Cortex of kidney (tissue), 1 donor: ENCODE measurements at places on chromosomes 13 and 19.

DNA sequence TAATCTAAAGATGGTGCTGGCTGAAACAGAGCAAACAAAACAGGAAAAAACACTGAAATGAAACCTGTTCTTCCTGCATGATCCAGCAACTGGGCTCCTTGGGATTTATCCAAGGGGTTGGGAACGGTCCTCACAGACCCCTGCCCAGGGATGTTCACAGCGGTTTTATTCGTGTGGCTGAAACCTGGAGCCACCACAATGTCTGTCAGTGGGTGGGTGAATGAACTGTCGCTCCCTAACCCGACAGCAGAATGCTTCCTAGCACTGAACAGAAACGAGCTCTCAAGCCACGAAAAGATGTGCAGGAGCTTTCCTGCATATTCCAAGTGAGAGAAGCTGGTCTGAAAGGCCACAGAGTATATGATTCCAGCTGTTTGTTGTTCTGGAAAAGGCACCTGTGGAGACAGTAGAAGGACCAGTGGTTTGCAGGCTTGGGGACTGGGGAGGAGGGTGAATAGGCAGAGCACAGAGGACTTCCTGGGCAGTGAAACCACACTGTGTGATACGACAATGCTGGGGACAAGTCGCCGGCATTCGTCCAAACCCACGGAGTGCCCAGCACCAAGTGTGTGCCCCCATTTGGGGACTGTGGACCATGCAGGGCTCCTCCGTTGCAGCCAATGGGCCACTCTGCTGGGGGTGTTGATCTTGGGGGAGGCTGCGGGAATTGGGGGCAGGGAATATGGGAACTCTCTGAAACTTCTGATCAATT is 73.9 kb downstream of the TEX29 start:
- DNase-seq, result no peak

DNA sequence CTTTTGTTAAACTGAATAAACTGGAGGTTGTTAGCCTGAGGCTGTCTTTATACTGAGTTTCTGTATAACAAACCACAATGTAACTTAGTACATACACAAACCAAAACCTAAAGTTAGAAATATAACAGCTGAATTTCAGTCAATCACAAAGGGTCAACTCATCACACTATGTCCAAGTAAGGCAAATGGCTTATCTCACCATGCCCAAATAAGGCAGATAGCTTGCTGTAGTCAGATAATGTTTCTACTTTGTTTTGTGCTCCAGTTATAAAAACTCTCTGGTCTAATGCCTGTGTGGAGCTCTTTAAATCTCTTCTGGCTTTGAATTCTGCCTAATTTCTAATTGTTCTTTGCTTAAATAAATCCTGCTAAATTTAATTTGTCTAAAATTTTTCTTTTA is 1323.4 kb upstream of the ATXN8OS start:
- no peak for DNase-seq

- DNase-seq, result no peak
These were observed 10.2 kb upstream of the ANKRD10 start for GRCh38 chr13:110925023-110925612.

DNA sequence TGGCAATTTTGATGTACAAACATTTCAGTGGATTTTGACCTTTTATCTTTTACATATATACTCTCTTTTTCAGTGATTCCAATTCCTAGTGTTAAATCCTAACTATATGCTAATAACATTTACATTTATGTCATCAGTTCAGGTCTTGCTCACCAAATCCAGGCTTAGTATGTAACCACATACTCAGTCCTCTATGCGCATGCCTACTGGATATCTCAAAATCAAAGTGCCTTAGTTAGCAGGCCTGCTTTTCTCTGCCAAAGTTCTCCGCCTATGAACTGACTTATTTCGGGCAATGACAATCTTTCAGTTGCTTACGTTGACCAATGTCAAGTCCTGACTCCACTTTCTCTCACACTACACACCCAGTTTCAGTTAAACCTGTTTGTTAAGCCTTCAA is 478.5 kb upstream of the SLITRK1 start:
- DNase-seq, result no peak

- DNase-seq, result no peak
These were observed 154.3 kb downstream of the FGF9 start for GRCh38 chr13:21825186-21825585.

DNA sequence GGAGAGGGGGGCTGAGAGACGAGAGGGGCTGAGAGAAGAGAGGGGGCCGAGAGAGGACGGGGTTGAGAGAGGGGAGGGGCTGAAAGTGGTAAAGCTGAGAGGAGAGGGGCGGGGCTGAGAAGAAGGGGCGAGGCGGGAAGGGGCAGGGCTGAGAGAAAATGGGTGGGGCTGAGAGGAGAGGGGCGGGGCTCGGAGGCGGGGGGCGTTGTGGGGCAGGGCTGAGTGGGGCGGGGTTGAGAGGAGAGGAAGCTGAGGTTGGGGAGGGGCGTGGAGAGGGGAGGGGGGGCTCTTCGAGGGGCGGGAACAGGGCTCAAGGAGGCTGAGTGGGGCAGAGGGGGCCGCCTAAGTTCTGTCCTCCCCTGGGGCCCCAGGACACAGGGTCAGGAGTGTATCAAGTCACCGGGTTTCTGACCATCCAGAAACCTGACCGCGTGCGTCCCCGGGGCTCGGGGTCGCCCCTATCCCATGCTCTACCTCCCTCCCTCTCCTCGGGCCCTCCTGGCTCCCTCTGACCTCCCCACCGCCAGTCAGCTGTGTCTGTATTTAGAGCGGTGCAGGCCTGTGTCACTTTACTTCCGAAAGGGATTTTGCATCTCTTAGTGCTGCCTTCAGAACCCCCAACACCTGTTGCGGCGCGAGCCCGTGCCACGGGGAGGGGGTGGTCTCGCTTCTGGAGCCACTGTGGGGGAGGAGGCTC is 38.6 kb upstream of the SEMA6B start:
- DNase-seq, result no peak

DNA sequence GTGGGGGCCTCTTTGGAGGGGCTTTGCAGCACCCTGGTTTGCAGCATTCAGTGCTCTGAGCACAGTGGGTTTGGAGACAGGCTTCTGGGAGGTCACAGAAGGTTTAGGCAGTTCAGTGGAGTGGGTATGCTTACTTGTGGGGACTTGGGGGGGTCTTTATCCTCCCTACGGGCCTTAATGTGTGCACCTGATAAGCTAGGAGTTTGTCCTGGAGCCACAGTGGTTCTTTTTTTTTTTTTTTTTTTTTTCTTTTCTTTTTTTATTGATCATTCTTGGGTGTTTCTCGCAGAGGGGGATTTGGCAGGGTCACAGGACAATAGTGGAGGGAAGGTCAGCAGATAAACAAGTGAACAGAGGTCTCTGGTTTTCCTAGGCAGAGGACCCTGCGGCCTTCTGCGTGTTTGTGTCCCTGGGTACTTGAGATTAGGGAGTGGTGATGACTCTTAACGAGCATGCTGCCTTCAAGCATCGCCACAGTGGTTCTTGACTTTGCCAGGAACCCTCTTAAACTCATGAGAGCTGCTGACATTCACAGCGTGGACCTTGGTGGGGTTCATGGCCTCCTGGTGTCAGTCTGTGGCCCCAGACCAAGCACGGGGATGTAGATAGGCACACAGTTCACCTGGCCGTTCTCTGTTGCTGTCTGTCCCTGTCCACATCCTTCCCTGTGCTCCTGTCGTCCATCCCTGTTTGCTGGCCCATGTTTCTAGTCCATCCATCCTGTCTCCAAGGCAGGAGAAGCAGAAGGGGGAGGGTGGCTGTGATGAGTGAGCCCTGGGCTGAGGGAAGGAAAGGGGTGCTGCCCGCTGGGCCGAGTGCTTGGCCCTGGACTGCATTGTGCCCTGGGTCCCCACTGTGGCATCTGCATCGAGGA is 2.7 kb downstream of the EGLN2 start:
- no peak for DNase-seq

- no peak for DNase-seq
These were observed 5.3 kb downstream of the DYRK1B start for GRCh38 chr19:39828654-39829032.

DNA sequence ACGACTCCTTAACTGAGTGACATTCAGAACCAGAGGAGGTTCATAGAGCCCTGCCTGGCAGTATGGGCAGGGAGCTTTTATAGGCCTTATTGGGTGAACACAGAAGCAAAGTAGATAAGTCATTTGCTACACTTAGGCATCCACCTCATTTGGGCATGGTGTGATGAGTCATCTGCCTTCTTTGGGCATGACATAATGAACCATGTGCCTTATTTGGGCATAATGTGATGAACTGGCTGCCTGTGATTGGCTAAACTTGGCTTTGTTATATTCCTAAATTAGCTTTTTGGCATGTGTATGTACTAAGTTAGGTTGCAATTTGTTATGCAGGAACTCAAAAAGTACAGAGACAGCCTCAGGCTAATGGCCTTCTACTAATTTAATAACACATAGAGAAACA is 2210.2 kb upstream of the PCDH20 start:
- DNase-seq, result no peak

DNA sequence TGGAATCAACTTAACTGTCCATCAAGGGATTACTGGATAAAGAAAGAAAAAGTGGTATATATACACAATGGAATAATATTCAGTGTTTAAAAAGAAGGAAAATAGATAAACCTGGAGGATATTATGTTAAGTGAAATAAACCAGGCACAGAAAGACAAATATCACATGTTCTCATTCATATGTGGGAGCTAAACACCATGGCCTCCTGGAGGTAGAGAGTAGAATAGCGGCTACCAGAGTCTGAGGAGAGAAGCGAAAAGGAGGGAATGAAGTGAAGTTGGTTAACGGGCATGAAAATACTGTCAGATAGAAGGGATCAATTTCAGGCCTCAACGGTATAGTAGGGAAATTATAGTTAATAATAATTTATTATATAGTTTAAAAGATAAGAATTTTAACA is 147.5 kb upstream of the OBI1 start:
- no peak for DNase-seq

GRCh38 chr19:47848823-47849473 is 10.1 kb upstream of the TPRX2 start:
- no peak for DNase-seq

DNA sequence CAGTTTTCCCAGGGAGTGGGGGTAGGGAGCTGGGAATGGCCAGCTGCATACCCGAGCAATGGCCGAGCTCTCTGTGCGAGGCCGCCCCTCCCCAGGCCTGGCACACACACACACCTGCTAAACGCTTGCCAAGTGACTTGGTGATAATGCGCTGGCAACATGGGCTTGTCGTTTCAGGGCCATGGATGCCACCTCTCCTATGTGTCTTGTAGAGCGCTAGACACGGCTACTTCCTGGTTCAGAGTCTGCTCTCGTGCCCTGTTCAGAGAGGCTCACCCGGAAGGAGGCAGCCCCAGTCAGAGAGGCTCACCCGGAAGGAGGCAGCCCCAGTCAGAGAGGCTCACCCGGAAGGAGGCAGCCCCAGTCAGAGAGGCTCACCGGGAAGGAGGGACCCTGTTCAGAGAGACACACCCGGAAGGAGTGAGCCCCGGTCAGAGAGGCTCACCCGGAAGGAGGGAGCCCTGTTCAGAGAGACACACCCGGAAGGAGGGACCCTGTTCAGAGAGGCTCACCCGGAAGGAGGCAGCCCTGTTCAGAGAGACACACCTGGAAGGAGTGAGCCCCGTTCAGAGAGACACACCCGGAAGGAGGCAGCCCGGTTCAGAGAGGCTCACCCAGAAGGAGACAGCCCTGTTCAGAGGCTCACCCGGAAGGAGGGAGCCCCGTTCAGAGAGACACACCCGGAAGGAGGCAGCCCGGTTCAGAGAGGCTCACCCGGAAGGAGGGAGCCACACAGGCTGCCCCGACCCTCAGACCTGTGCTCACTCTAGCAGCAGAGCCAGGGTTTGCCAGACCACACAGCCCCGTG is 4.2 kb downstream of the ADPRHL1 start:
- DNase-seq, result no peak

- DNase-seq, result no peak
These were observed 1297.0 kb upstream of the ATXN8OS start for GRCh38 chr13:68810660-68811059.

DNA sequence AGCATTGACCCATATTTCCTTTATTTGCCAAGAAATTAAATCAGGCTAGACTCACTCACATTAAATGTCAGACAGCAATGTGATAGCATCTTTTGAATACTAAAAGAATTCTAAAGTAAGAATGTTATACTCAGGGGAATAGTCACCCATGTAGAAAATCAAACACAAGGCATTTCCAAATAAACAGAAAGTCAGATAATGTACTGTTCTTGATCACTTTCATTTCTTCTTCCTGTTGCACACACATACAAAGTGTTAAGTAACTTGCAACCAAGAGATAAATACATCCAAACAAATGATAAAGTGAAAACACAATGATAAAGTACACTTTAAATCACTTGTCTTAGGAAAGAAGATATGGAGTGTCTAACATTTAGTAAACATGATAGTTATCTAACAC is 1366.6 kb upstream of the MIR17HG start:
- no peak for DNase-seq

DNA sequence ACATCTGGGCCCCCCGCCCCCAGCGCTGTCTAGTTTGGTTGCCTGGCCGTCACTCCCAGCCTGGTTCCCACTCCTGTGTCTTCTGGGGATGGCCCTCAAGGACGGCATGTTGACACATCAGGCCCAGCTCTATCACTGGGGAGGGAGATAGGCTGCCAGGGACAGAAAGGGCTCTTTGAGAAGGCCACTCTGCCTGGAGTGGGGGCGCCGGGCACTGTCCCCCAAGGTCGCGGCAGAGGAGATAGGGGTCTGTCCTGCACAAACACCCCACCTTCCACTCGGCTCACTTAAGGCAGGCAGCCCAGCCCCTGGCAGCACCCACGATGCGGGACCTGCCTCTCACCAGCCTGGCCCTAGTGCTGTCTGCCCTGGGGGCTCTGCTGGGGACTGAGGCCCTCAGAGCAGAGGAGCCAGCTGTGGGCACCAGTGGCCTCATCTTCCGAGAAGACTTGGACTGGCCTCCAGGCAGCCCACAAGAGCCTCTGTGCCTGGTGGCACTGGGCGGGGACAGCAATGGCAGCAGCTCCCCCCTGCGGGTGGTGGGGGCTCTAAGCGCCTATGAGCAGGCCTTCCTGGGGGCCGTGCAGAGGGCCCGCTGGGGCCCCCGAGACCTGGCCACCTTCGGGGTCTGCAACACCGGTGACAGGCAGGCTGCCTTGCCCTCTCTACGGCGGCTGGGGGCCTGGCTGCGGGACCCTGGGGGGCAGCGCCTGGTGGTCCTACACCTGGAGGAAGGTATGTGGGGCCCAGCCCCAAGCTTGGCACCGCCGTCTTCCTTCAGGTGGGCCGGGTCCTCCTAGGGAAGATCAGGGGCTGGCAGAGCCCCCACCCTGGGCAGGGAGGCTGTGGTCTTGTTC is at the start of gene AMH:
AMH (plus strand) TSS at position 314 of the 857 bp plus-strand sequence; CDS start at position 324, 10 bp downstream.
- DNase-seq, result no peak

GRCh38 chr13:93283255-93283654 is 56.6 kb downstream of the GPC6 start:
- DNase-seq, result no peak

- DNase-seq, result no peak
These were observed 1.3 kb downstream of the B3GNT3 start for GRCh38 chr19:17796013-17796837.

GRCh38 chr19:51121257-51121656 is 3.4 kb upstream of the SIGLEC9 start:
- DNase-seq, result no peak

- DNase-seq, result no peak
These were observed 29.2 kb downstream of the XPO4 start for GRCh38 chr13:20873348-20873747.
